ENCODE measurements at places on chromosomes 13 and 19.

- DNase-seq = peak; percentile 54
Observed at GRCh38 chr13:52411629-52412028, 5.7 kb upstream of the THSD1 start.

DNA sequence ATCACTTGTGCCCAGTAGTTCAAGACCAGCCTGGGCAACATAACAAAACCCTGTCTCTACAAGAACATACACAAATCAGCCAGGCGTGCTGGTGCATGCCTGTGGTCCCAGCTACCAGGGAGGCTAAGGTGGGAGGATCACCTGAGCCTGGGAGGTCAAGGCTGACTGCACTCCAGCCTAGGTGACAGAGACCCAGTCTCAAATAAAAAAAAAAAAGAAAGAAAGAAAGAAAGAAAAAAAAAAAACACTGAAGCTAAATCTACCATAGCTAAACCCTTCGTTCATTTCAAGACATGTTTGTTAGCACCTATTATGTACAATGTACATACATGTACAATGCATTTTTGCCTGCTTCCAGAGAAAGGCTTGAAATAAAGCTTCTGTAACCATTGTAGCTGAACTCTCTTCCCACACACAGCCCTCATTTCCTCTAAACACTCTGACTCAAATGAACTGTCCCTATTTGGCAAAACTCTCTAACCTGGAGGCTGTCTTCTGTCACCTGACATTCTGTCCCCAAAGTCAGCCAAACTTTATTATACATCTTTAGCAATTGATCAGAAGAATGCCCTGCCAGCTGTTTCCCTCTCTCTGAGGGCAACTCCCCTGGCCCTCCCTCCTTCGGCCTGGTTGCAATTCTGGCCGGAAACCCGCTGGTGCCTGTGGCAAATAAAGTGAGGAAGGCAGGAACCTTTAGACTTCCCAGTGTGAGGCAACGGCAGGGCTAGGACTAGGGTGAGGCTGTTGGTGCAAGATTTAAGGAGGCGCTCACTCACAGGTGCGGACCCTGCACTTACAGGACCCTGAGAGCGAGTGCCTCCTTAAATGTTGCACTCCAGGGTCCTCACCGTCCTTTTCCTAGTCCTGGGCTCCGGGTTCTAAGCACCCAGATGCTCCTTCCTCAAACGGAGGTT, 1.8 kb downstream of the ETHE1 start:
- DNase-seq = no peak

DNA sequence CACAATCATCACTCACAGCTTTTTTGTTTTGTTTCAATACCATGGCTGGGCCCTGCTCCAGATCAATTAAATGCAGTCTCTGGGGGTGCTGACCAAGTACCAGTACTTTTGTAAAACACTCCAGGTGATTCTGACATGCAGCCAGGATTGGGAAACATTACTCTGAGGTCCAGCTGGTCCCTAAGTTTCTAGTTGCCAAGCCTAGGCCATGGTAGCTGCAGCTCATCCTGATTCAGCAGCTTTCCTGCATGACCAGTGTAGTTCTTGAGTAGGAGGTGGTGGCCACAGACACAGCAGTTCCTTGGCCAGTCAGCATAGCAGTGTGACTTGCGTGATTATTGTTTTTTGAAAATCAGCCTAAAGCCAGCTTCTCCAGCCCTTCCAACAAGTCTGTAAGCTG, 859.1 kb downstream of the DIAPH3 start:
- DNase-seq = no peak

- DNase-seq = no peak
Observed at GRCh38 chr13:102854675-102855074, 8.8 kb downstream of the ERCC5 start.

GRCh38 chr13:80524447-80525215, 183.7 kb upstream of the SPRY2 start:
- DNase-seq = no peak

DNA sequence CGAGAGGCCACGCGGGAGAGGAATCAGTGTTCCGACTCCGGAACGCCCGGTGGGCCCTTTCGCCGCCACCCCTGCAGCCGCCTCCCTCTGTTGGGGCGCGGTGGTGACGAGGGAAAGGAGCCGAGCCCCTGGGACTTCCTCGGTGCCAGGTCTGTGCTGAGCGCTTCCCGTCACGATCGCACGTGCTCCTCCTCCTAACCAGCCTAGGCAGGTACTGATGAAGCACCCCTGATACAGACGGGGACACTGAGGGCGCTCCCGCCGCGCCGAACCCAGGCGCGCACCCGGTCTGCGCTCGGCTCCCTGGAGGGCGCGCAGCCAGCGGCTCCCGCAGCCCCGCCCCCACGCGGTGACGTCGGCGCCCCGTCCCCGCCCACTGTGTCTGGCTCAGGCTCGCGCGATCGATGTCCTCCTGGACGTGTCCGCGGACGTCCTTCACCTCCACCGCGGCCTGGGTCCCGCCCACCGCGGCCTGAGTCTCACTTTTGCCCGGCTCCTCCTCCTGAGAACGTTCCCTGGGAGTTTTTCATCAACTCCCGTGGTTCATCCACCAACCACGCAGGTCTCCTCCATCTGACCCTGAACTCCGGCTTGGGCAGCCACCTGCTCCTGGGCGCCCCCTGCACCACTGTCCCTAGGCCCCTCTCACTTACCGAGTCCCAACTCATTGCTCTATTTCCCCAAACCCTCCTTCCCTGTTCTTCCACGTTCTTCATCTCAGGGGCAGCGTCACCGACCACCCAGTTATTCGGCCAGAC, 2.6 kb upstream of the KLK15 start:
- no peak for DNase-seq

DNA sequence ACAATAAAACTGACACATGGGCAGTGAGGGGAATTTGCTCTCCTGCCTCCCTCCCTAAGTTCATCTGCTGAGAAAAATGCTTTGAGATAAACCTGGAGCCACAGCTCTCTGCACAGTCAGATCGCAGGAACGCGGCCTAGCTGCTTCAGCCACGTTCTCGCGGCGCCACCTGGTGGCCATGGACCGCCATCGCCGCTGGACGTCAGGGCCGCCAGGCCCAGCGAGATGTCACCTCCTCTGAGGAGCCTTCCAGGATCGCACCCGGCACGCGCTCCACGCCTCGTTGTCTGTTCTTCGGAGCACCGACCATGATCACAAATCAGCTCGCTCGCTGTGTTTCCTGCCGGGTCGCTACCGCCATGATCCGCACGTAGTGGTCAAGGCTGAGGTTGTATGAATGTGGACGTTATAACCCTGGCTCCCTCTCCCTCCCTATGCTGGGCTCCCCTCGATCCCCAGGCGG, 20.6 kb upstream of the USP29 start:
- DNase-seq = peak; percentile 4

All from GM04503 (cell line).